ENCODE measurements at places on chromosomes 12 and 14.
A peak's percentile ranks its signal among the peaks of the same experiment; 100 is the strongest.

GRCh38 chr14:65224799-65225198 lies 122.5 kb upstream of the MAX start:
- DNase-seq = no peak

- DNase-seq = no peak
These were observed 14.0 kb upstream of the INF2 start for GRCh38 chr14:104675447-104675846.

- DNase-seq = no peak
These were observed 905 bp downstream of the CISTR start for GRCh38 chr12:53750812-53751335.

GRCh38 chr12:131452444-131452860 lies 258.4 kb upstream of the SFSWAP start:
- no peak for DNase-seq

- DNase-seq = no peak
These were observed 19.6 kb downstream of the SLC8B1 start for GRCh38 chr12:113315358-113315757.

- no peak for DNase-seq
These were observed 27.8 kb upstream of the DLK1 start for GRCh38 chr14:100698666-100699448.

- DNase-seq = no peak
These were observed 75.8 kb upstream of the CNTN1 start for GRCh38 chr12:40616383-40616915.

DNA sequence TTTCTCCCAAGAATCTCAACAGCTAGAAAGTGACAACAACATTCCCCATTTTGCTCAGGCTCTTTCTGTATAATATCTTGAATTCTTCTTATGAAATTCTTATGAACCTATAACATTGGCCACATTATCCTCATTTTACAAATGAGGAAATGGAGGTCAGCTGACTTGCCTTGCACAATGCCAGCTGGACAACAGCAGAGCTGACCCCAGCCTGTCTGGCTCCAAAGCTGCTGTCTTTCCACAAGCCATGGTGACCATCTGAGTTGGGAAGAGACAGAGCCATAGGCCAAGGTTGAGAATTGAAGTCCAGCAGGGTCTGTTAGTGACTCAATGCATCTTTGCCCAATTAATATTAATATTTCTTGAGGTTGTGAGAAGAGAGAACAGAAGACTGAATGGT lies 87.3 kb downstream of the KSR2 start:
- DNase-seq = no peak

DNA sequence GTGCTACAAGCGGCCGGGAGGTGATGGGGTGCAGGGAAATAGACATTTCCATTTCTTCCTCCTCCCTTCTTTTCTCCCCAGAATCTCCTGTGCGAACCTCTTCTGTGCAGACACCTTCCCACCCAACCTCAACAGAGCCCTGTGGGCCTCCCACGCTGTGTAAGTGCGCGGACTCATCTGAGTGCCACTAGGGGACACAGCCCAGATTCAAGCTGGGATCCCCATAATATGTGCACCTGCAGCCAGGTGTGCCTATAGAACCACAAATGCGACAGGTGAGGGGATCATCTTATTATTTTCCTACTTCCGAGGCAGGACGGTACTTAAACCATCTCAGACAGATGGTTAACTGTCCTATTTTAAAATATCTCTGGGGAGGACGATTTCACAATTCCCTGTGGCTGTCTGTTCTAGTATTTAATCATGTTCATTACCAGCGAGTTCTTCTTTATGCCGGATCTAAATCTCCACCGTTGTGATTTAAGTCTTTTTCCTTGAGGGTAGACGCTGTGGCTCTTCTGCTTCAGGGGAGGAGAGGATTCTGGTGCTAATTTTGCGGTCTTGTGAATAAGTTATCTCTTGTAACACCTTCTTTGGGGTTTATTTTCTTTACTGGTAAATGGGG lies 17.2 kb upstream of the CACNA1C start:
- no peak for DNase-seq

- no peak for DNase-seq
These were observed 374.7 kb downstream of the ALG10 start for GRCh38 chr12:34396861-34397590.

DNA sequence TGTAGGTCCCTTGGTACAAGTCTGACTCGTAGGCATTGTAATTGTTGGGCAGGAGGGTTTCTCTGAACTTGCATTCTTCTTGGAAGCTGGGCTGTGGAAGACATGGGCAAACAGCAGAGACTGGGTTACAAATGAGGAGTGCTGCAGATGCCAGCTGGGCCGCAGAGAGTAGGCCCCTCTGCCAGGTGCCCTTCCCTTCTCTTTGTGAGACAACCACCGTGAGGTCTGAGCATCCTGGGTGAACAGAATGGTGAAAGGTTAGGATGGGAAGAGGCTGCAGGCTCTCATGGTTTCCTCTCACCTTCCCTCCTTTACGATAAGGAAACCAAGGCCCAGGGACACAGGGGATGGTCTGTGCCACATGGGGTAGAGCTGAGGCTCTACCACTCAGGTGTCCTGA lies 11.3 kb downstream of the FGF6 start:
- no peak for DNase-seq

DNA sequence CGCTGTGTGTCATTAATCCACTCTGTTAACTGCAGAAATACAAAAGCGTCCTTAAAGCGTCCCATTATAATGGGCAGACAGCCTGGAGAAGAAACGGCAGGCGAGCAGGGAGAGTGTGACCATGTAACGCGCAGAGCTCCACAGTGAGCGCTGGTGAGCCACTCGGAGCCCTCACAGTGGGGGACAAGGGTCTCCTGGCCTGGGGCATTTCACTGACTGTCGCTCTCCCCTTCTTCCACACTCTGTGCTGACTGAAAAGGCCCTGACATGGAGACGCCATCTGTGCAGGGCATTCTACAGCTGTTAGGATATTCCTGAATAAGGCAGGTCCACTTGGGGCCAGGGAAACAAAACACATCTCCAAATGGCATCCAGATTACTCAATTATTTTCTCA lies 24.2 kb downstream of the CCDC92 start:
- no peak for DNase-seq

- peak; percentile 32 for DNase-seq
These were observed 25.0 kb upstream of the HSPB8 start for GRCh38 chr12:119153477-119154434.

DNA sequence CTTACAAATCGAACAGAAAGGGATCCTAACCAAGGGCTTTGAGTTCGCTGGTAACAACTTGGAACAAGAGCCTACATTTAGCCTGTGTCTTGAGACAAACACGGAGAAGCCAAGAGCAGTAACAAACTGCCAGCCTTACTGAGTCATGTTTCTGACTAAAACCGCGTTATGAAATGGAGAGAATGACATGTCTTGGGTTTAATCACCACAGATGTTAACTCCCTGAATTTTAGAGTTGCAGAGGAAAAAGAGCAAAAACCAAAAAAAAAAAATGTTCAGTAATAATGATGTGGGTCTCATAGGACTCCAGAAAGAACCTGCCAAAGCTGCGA lies 1.0 kb downstream of the BLTP3B start:
- peak; percentile 84 for DNase-seq

- peak; percentile 53 for DNase-seq
These were observed 24.2 kb downstream of the NUAK1 start for GRCh38 chr12:106114447-106115068.

DNA sequence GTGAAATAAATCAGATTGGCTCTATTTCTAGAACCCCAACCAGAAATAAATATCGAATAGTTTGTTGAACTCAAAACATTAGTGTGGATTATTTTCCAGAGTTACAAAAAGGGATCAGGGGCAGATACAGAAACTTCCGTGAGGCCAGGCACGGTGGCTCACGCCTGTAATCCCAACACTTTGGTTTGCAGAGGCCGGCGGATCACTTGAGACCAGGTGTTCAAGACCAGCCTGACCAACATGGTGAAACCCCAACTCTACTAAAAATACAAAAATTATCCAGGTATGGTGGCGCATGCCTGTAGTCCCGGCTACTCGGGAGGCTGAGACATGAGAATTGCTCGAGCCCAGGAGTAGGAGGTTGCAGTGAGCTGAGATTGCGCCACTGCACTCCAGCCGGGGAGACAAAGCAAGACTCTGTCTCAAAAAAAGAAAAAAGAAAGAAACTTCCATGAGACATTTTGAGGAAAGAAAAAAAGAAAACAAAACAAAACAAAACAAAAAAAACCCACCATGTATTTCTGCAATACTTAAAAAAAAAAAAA lies 2.1 kb downstream of the FBXO21 start:
- no peak for DNase-seq

GRCh38 chr14:44940211-44940610 lies 21.5 kb downstream of the KLHL28 start:
- peak; percentile 84 for DNase-seq

GRCh38 chr12:6888360-6888759 lies 15.3 kb upstream of the SPSB2 start:
- no peak for DNase-seq

DNA sequence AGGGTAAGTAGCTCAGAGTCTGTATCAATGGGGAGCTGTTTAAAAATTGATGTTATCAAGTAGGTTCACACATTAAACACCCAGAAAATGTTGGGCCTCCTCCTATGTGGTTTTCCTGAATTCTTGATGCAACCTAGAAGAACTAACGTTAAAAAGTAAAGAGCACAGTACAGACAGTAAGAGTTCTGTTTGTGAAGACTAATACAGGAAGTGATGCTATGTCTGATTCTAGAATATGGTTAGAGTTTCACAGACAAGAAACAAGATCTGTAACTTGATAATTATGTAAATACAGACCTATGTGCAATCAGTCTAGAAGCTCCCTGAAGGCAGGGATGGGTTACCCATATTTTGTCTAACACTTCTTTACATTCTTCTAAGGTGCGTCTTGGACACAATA lies 214.9 kb upstream of the BTG1 start:
- DNase-seq = no peak

- DNase-seq = no peak
These were observed 1.5 kb upstream of the CLEC12A start for GRCh38 chr12:9969673-9970072.

GRCh38 chr14:48788771-48789170 lies 797.4 kb downstream of the RPS29 start:
- no peak for DNase-seq

DNA sequence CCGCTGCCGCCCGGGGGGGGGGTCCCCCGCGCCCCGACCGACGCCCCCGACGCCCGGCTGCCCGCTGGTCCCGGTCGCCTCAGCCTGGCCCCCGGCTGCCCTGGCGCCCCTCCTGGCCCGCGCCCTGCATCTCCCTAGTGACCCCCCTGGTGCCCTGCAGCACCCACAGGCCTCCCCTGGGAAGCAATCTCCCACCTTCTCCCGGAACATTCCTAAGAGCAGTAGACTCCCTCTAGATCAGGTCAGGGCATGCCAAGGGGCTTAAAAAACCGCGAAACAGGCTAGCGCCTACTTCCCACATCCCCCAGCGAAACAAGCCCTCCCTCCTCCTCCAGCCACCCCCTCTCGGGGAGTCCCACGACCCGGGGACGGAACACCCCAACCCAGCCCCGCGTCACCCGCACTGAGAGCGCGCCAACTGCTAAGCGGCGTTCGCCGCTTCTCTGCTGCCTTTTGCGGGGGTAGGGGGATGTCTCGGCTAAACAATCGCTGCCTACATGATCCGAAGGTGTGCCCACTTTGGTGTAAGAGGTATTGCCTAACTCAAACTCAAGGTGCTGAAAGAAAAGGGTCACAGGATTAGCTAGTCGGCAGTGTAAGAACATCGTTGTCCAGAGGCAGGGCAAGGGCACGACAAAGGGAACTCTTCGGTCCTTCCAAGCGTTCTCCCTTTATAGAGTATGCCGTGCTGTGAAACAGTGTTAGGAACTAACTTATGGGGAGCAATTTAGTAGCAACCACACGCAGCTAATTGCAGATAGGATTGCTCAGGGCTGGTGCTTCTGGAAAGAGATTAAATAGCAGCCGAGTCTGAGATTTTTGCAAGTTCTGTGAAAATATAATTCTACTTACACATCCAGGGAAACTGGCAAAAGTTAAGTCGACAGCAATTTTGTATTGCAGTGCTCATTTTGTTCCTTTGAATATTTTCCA lies 619 bp upstream of the NTN4 start:
- no peak for DNase-seq

DNA sequence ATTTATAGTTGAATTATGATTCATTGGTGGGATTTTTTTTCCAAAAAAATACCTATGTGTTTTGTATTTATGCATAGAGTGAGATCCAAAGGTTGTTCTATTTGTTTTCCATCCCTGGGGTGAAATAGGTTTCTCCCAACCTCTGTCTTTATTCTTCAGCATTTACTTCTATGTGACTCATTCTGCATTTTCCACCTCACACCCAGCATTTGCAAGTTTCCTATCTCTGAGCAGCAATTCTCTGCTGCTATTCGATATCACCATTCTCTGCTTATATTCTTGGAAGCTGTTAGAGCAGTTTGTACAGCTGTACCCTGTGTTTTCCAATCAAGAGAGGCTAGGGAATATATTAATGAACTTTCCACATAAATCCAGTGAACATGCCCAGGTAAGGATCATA lies 538.9 kb downstream of the SNAPC1 start:
- DNase-seq = no peak

GRCh38 chr14:31252865-31253264 lies 45.3 kb upstream of the HECTD1 start:
- no peak for DNase-seq

GRCh38 chr12:110780448-110780847 lies 37.8 kb upstream of the PPP1CC start:
- DNase-seq = no peak

DNA sequence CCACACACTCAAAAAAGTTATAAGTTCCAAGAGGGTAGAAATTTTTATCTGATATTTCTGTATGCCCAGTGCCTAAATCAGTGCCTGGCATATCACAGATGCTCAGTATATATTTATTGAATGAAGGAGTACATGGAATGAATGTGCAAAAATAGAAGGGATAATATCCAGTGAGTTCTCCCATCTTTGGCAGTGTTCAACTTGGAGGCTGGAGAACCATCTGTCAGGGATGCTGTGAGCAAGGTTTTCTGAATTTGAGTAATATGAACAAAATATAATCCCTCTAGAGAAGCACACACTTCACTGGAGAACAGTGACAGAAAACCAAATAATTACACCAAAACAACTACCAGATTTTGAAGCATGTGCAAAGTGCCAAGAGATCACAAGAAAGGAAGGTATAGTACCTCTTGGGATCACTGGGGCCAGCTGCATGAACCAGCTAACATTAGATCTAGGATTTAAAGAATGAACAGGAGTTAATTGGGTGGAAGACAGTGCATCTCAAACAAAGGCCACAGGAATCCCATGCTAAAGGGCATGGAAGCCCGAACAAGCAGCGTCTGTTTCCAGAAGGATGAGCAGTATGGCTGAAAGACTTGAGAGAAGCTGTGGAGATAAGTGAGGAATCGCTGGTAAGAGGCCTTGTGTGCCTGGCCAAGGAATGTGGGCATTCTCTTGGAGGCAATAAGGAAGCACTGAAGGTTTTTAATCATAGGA lies 11.5 kb downstream of the SLC8A3 start:
- DNase-seq = no peak

DNA sequence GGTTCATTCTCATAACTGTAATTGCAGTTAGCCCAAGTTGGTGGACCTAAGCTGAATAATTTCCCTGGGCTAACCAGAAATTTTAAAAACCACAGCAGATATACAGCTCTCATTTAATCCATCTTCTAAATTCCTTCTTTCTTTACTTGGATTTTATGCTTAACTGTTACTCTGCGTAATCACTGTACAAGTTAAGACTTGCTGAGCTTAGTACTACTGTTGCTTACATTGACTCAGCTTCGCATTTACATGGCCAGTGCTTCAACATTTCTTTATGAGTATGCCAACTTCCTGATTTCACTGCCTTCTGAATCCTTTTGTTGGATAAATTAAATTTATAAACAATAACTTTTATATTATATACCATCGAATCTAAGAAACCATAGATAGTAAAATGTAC lies 147.4 kb downstream of the SLC38A4 start:
- no peak for DNase-seq

Measured in fibroblast of skin of abdomen (primary cell).